Hematopoietic multipotent progenitor cell treated with erythropoietin and hydrocortisone succinate and interleukin-3 and kit ligand, for 8 days (in vitro differentiated cells): ENCODE measurements at places on chromosomes 5 and 9.

DNA sequence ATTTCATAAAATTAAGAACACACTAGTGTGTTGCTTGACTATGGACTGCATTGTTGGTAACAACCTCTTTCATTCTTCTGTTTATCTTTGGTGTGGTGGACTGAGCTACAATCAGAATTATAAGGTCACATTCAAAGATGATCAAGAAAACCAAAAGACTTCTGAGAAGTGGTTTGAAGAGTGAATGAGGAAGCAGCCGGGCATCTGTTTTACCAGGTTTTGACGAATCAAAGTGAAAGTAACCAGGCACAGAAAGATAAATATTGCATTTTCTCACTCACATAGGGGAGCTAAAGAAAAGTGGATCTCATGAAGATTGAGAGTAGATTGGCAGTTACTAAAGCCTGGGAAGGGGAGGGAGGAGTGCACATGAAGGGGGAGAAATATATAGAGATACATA, 589.1 kb downstream of the ZNF608 start:
- no peak for DNase-seq

GRCh38 chr5:61366497-61367240, 34.6 kb downstream of the ZSWIM6 start:
- DNase-seq, result no peak

DNA sequence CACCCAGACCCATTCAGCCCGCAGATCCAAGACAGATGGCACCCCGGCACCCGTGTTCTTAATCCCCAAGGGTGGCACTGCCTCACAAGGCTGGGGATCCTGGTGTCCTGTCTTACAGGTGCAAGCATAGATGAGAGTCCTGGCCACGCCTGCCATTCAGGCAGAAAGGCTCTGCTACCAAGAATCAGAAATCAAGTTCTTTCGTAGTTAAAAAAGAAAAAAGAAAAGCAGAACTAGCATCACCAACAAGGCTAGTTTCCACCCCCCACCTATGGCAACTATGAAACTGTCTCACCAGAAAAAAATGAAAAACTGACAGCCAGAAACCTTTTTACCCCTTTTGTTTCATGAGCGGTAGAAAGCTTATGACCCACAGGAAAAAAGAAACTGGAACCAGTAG, 170.4 kb downstream of the SYK start:
- no peak for DNase-seq

DNA sequence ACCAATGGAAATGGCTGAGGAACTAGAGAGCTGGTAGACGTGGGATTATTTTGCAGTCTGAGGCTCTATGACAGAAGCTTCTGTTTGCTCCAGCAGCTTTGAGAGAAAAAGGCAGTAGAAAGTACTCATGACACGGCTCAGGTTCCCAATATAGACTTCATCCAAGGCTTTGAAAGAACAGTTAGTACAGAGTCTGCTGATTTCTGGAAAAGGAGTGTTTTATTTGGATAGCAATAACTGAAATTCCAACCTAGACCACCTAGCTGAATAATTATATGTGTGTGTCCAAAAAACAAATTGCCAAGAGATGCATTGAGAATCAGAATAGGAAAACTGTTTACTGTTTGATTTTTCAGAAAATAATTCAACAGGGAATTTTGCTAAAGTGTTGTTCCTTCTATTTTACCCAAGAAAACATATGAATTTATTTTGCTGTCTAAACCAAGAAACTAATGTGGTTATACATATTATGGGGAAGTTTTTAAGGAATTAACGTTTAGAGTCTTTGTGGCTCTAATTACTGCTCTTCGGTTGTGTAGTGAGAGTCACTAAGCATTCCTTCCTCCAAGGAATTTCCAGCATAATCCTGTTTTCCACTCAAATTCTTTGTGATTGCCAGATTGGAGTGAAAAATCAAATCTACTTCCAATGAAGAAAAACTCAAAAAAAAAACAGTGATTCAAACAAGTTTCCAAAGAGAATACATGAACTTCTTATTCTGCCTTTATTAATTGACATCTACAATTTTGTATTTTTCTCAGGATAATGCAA, 18.1 kb upstream of the MTX3 start:
- DNase-seq, result no peak

DNA sequence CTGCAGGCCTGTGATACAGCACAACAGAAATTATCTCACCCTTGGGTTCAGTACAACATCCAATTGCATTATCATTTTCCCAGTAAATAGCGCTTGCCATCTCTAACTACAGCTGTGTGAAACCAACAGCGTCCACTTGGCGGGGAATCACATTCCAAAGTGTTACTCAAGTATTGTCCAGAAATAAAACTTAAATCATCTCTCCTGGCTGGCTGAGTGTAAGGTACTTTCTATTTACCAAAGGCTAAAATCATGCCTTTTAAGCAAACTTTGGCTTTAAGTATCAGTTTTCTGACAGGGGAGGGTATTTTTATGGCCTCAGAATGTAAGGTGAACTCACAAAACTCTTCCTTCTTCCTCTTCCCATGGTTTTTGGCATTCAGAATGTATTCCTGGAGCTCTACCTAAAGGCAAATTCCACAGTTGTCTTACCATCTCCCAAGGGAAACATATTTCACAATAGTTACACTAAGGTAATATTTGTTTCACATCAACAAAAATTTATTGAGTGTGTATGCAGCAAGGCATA, 205.6 kb upstream of the MPDZ start:
- DNase-seq, result no peak

- no peak for DNase-seq
These were observed 96.9 kb downstream of the MED27 start for GRCh38 chr9:131982671-131983239.

DNA sequence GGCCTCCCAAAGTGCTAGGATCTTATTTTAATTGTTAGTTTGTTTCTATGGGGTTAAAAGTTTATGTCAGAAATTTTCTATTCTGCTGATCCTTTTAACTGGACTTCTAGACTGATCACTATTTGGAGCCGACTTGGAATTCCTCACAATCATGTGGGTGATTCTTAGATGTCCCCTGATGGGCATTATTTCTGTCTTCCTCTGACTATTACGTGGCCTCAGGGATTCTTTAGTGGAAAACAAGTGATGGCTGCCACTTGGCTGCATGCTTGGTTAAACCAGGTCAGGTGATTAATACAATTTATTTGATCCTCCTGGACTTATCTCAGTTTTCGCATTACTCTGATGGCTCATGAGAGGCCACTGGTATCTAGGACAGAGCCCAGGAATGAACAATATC, 32.2 kb upstream of the OR2S2 start:
- DNase-seq, result no peak

DNA sequence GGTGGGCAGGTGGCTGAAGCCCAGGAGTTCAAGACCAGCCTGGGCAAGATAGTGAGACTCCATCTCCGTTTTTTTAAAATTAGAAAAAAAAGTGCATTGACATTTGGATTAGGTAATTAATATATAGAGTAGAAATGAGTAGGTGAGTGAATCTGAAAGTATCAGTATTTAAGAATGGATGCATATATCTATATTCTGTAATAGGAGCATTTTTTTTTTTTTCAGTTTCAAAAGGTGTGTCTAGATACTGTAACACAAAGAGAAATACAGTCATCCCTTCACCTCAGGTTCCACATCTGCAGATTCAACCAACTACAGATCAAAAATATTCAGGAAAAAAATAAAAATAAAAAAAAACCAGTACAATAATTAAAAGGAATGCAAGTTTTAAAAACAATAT, 50.8 kb downstream of the RBM27 start:
- no peak for DNase-seq

DNA sequence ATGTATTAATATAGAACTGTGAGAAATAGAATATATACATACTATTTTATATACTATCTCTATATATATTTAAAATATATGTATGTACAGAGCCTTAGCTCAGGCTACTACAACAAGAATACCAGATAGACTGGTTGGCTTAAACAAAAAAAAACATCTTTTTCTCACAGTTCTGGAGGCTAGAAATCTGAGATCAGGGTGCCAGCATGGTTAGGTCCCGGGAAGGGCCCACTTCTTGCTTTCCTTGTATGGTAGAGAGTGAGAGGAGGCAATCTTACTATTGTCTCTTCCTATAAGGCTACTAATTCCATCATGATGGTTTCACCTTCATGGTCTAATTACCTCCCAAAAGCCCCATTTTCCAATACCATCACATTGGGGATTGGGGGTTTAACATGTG, 613.0 kb downstream of the ZNF608 start:
- DNase-seq, result no peak

- no peak for DNase-seq
These were observed 302.2 kb upstream of the VLDLR start for GRCh38 chr9:2319421-2319820.

- DNase-seq, result no peak
These were observed 4.6 kb upstream of the CERCAM start for GRCh38 chr9:128416014-128416413.

- DNase-seq, result peak; percentile 51
These were observed 410.1 kb downstream of the MAT2B start for GRCh38 chr5:163915481-163915961.

DNA sequence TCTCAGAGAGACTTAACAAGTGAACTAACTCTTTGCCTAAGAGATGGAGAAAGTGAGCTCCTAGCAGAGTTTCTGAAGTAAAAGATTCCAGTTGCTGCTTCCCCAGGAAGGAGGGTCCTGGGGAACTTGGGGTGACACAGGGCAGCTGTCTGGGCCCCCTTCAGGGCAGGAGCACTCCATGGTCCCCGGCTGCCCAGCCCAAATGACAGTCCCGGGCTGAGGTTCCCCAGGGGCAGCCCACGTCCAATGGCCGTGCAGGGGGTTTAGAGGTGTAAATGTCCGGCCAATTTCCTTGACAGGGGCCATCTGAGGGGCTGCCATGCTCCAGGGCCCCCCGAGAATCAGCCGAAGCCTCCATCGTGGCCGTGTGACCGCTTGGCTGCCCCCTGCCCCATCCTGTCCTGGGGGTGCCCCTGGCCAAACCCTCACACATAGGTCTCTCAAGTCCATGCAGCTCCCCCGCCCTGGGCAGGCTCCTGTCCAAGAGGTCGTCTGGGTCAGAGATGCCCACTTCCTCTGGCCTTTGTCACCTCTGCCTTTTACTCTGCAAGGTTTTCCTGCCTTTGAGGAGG, 5.5 kb upstream of the PPP1R26 start:
- DNase-seq, result no peak

DNA sequence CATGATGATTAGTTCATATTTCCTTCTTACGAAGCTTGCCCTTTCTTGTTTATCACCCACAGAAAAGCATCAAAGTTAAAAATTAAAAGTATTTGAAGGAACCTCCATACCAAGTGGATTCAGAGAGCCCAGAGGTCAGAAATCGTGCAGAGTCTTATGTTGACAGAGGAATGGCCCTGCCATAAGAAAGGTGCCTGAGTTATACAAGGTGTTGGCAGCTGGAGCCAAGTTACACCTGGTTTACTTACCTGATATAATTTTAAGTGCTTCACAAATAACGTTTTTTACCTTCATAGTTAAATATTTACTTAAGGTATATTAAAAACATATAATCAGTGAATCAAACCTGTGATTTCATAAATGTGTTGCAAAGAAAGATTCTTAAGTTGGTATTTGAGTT, 42.3 kb upstream of the DHFR start:
- DNase-seq, result no peak

DNA sequence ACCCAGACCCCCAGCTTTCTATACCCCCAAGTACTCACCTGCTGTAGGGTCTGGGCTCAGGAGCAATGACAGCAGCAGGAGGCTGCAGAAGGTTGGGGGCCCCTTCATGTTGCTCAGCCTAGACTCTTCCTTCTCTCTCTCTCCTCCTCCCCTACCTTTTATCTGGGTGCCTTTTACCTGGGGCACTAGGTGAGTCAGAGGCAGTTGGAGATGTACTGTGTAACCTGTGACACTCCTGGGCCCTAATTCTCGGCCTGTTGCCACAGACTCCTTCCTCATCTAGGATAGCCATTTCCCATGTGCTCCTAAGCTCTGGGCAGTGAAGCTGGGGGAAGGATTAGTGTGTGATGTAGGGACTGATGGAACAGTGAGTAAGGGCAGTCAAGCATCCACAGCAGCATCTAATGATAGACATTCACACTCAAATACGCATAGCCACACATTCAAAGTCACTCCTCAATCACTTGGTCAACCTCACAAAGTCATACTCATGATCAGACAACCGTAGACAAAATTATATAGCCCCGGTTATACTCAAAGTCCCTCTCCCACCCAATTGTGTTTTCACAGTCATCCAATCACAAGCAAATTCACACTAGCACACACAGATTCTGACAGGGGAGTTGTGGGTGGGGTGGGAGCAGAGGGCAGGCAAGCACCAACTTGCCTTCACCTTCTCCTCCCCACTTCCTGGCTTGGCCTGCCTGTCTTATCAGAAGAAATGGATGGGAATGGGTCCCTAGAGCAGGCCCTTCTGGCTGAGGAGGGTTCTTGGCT, at the start of gene CCL27:
TSS of gene CCL27 (minus strand) at position 132 of the 777 bp plus-strand sequence. CDS start at position 108, 24 bp downstream.
- DNase-seq, result no peak

DNA sequence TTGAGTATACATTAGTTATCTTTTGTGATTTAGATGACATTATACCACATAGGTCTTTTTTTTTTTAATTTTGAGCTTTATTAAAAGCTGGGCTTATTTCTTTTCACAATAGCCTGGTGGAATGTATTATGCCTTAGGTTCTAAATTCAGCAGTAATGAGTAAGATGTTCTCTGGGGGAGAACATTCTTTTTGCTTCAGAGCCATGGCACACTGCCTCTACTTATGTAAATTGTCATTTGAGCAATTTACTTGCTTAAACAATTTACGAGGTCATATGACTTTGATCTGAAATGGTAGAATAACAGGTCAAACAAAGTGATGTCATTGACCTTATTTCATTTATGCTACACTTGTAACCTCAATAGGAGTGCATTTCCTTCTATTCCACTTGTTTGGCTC, 154.2 kb downstream of the FOCAD start:
- no peak for DNase-seq

DNA sequence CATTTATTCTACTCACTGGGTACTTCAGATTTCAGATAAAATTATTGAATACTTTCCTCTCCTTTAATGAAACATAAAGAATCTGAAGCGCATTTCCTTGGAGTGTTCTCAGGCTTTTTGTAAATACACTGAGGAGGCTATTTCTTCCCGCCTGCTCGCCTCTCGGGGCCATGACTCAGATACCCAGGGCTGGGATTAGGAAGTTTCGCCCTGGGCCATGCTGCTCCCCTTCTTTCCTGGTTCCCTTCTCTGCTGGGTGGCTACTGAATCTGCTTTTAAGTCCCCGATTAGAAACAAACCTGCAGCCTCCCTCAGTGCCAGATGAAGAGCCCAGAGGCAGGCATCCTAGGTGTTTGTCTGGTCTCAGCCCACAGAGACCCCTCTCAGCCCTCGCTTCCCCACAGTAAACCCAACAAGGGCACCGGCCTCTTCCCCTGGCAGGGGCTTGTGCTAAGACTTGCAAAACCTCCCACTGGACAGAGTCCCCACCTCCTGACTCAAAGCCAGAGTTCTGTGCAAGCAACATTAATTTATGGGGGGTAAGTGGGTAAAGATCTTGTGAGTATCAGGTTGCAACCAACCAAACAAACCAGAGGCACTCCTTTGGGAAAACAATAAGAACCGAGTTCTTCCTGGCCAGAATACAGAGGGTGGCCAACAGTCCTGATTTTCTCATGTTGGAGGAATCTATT, 30.7 kb upstream of the IRX1 start:
- no peak for DNase-seq
